Activated CD8-positive, alpha-beta memory T cell treated with anti-CD3 and anti-CD28 coated beads for 1 hour (primary cell): ENCODE measurements at places on chromosomes 5 and 9.

- DNase-seq = no peak
Measured at GRCh38 chr9:136326061-136326760, 1.1 kb upstream of the GPSM1 start.

DNA sequence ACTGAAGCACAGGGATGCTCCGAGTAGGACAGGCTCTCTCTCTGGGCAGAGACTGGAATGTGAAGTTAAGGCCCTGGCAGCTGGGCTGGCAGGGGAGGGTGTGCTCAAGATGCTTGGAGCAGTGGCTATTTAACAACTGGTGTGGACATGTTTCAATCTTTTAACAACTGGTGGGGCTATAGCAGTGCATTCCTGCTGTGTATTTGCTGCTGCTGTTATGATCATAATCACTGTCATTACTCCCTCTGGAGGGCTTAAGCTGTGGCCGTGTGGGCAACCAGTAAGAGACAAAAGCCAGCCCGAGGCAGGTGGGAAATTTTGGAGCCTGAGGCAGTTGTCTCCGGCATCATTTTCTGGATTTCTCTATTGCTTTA lies 33.3 kb upstream of the PTGS1 start:
- no peak for DNase-seq

- no peak for DNase-seq
Measured at GRCh38 chr5:138790684-138791083, 37.5 kb downstream of the CTNNA1 start.

DNA sequence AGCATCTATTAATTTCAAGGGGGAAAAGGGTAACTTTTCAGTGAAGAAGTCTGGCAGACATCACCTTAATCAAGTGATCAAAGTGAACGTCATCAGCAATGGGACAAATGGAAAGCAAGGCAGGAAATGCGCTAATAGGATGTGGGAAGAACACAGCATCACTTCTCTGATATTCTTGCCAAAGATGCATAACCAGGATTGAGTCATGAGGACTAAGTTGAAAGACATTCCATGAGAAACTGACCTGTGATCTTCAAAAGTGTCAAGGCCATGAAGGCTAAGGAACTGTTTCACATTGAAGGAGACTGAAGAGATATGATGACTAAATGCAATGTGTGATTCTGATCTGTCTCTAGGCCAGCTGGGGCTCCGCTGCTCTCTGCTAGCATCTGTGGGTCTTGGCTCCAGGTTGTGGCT lies 92.9 kb downstream of the NDFIP1 start:
- no peak for DNase-seq

GRCh38 chr5:154501566-154501965 lies 23.5 kb upstream of the HAND1 start:
- DNase-seq = no peak

DNA sequence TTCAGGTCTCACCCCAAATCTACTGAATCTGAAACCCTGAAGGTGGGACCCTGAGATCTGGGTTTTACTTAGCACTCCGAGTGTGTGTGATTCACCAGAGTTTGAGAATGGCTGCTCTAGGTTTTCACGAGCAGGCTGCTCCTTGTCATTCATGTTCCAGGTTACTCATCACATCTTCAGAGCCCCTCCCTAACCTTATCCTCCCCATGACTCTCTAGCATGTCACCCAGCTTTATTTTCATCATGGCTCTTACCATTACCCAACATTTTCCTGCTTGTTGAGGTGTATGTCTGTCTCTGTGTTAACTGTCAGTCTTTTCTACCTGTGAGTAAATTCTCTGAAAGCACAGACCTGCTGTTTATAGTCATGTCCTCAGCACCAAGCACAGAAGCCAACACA lies 319.2 kb downstream of the NSG2 start:
- DNase-seq = no peak

DNA sequence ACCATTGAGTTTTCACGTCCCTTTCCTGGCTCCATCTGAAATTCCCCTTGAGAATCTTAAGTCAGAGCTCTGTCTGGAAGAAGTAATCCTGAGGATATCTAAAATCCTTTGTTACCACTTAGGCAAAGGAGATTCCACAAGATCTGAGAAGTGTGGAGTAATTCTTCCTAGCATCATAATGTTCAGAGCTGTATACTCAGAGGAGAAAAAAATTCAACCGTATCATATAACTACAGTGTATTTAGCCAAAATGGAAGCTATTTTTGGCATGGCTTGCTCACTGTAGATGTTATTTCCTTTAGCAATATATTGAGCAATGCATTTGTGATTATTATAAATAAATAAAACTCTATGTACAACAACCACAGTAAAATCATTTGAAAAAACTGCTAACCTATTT lies 1858.4 kb downstream of the EFNA5 start:
- DNase-seq = no peak

DNA sequence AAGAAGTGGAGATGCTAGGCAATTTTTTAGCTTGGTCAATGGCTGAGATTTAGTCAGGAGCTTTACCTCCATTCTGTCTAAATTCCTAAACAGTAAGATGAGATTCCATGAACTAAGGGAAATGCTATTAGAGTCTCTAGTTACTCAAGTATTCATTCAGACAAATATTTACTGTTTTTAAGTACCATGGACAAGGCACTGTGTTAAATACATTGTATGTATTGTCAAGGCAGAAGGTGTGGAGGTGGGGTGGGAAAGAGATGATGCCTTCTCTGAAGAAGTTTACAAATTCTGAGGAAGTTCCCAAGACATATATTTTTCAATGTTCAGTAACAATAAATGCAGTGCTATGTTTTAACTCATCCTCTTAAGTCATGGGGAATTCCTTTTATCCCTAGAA lies 459.9 kb upstream of the NMUR2 start:
- DNase-seq = no peak

DNA sequence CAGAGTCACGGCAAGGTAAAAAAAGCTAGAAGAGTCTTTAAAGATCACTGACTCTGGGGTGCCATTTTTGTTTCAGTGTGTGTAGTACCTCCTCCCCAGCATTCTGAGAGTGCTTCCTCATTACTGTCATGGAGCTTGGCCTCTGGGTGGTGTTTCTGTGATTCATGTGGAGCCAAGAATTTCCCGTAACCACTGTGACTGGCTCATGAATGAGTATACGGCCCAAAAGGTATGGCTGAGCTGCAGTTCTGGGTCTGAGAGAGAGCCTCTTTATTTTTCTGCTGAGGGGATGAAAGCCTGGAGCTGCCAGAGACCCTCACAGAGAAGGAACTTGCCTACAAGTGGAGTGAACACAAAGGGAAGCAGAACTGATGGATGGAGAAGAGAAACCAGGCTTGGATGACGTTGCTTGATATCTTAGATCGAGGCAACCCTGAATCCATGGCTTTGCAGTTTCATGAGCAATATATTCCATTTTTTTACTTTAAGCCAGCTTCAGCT lies 85.6 kb downstream of the PTTG1 start:
- no peak for DNase-seq

GRCh38 chr9:82299870-82300269 lies 311.3 kb downstream of the SPATA31D1 start:
- no peak for DNase-seq
